Activated CD4-positive, alpha-beta T cell treated with anti-CD3 and anti-CD28 coated beads, Interleukin-2, amount 50 U/mL, for 16 hours (primary cell): ENCODE measurements at places on chromosomes 13 and 19.
A peak's percentile ranks its signal among the peaks of the same experiment; 100 is the strongest.

DNA sequence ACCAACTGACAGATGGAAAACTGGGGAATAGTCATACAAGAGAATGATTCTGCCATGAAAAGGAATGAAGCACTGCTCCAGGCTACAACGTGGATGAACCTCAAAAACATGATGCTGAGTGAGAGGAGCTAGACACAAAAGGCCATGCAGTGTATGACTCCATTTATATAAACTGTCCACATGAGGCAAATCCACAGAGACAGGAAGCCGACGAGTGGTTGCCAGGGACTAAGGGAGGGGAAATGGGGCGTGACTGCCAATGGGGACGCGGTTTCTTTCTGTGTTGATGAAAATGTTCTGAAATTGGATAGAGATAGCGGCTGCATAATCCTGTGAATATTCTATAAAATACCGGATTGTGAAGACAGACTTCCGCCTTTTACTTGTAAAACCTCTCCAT, 10.2 kb downstream of the SMIM7 start:
- DNase-seq: no peak

DNA sequence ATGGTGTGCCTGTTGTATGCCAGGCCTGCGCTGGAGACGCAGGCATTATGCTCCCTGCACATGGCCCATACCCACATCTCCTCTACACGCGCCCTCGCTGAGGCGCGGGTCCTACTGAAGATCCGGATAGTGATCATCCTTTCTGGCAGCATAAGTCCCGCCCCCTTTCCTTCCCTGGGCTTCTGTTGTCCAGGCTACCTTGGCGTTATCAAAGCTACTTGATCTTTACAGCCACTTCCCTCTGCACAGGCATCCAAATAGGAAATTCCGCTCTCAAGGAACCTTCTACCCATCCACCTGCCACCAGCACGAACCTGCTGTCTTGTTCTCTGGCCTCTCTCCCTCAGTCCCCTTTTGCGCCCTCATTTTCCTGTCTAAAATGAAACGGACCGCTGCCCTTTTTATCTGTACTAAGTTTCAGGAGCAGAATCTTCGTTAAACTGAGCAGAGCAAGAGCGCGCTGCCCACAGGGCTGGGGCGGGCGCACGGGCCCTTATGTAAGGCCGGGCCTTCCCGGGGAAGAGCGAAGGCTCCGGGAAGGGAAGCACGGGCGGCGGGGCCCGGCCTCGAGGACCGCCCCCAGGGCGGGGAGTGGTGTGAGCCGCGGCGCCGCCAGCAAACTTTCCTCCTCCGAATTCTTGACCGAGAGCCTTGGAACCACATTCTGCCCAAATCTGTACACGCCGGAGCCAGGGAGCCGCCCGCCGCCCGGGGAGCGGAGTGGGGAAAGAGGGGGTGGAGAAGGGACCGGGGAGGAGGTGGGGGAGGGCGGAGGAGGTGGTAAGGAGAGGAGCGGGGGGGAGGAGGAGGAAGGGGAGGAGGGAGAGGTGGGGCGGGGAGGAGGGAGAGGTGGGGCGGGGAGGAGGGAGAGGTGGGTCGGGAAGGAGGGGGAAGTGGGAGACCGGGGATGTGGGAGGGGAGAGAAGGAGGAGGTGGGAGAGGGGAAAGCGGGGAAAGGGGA, 920 bp upstream of the UBE2L5 start:
- DNase-seq: peak; percentile 44

- DNase-seq: no peak
These were observed 12.0 kb downstream of the BCAM start for GRCh38 chr19:44820648-44821609.

DNA sequence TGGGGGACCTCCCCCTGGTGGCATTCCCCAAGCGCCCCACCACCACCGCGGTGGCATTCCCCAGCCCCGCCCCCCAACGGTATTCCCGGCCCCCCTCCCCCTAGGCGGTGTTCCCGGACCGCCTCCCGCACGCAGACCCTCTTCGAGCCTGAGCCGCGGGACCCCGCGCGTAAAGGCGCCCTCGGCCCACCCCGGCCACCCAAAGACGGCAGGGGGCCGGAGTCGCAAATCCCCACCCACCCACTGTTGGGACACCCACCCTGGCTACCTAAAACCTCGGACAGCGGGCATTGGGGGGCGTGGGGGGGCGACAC, 22.4 kb downstream of the OLFM2 start:
- no peak for DNase-seq

GRCh38 chr13:32837307-32837972, 178.8 kb upstream of the KL start:
- DNase-seq: no peak

- DNase-seq: no peak
These were observed 167.4 kb downstream of the SLITRK6 start for GRCh38 chr13:85631801-85632200.

DNA sequence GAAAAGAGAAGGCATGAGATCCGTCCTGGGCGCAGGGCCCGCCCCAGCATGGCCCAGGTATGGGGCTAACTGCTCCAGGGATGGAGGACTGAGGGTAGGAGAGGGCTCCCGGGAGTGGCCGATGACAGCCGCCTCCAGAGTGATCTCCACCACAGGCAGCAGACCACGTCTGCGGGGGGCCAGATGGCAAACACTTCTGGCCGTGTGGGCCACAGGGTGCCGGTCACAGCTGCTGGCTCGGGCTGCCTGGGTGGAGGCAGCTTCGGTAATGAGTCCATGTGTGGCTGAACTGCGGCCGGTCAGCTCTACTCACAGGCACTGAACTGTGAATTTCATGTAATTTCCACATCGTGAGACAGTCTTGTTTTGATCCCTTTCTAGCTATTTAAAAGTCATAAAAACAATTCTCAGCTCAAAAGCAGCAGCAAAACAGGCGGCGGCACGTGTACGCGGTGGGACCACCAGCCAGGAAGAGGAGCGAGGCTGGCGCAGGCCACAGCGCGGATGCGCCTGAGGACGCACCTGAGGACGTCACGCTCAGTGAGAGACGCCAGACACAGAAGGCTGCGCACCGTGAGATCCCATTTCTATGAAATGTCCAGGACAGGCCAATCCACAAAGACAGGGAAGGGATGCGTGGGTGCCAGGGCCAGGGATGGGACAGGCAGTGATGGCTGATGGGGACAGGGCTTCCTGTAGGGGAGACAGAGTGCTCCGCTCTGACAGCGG, 4.0 kb downstream of the LSM7 start:
- DNase-seq: no peak

DNA sequence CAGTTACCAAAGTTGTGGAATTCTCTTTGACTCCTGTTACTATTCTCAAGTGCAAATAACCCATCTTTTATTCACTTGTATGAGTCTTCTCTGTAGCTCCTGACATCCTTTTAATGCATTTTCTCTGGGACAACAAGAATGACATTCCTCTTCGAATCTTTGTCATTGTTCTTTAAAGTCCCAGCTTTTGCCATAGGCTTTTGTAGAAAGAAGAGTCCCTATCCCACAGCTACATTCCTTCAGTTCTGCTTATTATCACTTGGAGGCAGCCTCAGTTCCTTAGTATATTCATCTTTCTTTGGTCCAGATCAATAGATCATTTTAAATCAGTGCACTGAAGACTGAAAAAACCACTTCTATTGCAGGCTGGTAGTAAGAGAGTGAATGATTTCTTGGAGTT, 560.2 kb downstream of the DACH1 start:
- no peak for DNase-seq

DNA sequence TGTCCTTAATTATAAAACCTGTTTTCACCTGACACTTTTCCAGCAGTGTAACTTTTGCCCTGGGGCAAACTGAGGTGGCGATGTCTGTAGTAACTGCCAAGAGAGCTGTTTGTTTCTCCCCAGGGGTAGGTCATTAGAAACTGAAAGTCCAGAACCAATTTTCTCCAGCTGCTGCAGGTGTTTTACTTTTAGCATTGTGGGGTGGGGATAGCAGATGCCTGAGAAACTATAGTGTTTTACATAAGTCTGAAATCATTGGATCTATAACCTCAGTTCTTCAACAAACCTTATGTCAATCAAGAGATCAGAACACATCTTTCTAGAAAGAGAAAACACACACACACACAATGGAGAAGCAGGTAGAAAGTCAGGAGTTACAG, 92.7 kb downstream of the LHFPL6 start:
- DNase-seq: no peak

DNA sequence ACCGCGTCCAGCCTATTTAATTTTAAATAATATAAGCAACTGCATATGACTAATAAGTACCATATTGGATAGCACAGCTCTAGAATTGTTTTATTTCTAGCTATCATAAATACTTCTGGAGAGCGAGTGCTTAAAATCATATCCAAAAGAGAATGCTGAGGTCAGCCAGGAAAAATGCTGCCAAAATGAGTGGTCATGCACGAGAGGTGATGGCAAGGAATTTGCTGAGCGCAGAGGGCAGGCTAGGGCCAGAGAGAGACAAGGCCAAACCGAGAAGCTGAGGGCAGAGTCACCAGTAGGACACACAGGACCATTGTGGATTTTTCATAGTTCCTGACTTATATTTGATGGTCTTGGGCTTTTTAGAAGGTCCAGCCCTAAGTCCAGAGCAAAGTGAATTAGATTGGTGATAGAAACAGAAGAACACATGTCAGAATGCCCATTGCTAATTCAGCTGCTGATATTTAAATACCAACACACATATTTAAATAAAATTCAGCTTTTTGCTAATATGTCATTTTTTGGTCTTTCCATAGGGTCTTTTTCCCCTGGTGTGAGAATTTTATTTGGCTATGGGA, 33.6 kb upstream of the UBL3 start:
- no peak for DNase-seq

- no peak for DNase-seq
These were observed 1.3 kb downstream of the LAMP1 start for GRCh38 chr13:113298043-113298945.

GRCh38 chr13:84536906-84537305, 654.6 kb upstream of the SLITRK1 start:
- DNase-seq: no peak

DNA sequence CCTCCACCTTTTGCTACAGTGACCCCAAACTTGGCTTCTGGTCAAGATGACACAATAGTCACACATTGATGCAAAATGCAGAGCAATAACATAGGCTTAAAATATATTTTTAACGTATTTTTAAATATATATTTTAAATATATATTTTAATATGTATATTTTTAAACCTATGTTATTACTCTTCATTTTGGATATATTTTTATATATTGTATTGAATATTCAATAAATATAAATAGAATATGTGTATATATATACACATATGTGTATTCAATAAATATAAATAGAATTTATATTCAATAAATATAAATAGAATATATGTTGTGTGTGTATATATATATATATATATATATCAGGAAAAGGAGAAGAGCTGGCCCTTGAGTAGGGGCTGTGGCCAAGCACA, 115.6 kb downstream of the POU4F1 start:
- no peak for DNase-seq

DNA sequence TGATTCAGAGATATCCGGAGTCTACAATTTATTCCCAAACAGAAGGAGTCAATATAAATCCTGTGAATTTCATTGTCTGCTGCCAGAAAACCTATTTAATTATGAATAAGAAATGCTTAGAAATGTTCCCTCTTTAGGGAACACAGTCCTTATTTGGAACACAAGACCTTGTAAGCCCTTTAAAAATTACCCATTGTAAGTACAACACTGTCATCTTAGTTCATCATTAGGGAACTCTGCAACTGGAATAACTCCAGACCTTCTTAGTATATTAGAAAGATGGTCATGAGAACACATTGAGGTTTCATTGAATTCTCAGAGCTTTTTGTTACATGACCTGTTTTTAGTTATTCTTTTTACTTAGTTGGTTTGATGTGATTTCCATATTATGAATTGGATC, 548.5 kb upstream of the KLF12 start:
- DNase-seq: no peak

GRCh38 chr13:22883956-22884355, 296.8 kb upstream of the SGCG start:
- no peak for DNase-seq

DNA sequence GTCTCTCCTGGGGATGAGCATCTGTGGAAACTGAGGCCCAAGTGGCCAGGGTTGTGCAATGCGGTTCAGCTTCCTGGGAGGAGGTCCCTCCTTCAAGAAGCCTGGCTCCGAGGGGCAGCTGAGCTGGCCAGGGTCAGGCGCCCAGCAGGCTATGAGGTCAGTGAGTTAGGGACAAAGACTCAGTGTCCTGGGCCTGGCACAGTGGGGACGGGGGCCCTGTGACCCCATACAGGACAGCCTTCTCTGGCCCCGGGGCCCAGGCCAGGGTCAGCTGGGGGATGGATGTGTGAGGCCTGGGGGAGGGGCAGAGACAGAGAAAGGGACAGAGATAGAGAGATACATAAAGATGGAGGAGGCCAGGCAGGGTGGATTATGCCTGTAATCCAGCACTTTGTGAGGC, 3.0 kb upstream of the IL12RB1 start:
- DNase-seq: no peak

GRCh38 chr13:114157869-114158495, 21.1 kb upstream of the CFAP97D2 start:
- DNase-seq: no peak

DNA sequence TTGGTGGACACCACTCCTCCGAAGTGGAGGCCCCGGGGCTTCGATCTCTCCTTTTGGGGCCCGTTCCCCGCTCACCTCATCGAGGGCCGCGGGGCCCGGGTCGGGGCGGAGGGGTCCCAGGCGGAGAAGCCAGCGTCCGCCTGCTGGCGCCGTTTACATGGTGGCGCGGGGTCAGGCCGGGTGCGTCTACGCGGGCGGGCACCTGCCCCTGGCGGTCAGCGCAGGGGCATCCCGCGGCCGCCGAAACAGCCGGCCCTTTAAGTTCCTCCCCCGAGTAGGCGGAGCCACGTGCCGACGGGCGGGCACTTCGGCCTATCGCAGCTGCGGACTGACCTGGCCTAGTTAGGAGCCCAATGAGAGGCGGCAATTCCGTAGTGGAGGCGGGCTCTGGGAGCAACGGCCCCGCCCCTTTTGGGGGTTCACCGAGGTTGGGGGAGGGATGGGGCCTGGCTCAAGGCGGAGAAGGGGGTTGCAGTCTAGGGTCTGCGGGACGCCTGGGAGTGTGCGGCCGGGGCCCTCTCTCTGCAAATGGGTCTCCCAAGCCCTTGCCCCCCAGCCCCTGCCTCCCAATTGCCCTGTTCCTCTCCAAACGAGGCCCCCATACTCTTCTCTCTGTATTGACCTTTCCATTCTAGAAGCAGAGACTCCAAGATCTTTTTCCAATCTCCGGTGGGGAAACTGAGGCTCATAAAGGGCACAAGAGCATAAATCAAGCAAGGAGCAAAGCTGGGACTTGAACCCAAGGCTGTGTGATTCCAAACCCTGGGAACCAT, at the start of gene ABHD8:
Gene ABHD8, minus strand, starts transcription at position 259 of the 773 bp plus-strand sequence. CDS start 1,809 bp downstream, outside the sequence.
- DNase-seq: peak; percentile 95

DNA sequence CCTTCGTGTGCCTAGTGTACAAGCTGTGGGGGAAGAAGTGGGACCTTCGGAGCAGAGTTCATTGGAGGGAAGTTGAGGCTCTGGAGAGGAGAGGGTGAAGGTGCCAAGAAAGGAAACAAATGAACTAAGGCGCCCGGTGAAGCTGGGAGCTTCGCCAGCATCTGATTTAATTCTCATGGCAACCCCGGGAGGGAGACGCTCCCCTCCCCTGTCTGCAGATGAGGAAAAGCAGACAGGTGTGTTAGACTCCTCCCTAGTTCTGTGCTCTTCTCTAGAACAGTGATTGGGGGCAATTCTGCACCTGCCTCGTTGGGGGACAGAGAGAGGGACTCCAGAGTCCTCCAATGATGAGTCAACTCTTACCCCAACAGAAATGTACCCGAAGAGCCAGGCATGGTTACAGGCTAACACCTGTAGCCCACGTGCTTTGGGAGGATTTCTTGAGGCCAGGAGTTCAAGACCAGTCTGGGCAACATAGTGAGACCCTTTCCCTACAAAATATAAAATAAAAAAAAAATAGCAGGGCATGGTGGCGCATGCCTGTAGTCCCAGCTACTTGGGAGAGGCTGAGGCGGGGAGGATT, 4.2 kb downstream of the SSC5D start:
- DNase-seq: no peak

GRCh38 chr19:44748426-44749254, at the start of gene BCL3:
TSS of gene BCL3 (plus strand) at chr19:44748708. CDS start at chr19:44748791, 83 bp downstream.
- peak; percentile 80 for DNase-seq
